ENCODE measurements at places on chromosomes 11 and 22.

- DNase-seq, result no peak
Measured at GRCh38 chr11:101582236-101582988, 1.4 kb downstream of the TRPC6 start.

- peak; percentile 57 for DNase-seq
Measured at GRCh38 chr11:59429924-59430516, 3.8 kb upstream of the OR5A2 start.

- DNase-seq, result no peak
Measured at GRCh38 chr22:49924113-49924833, 5.8 kb downstream of the CRELD2 start.

- no peak for DNase-seq
Measured at GRCh38 chr22:49957826-49958365, 2.7 kb upstream of the PIM3 start.

DNA sequence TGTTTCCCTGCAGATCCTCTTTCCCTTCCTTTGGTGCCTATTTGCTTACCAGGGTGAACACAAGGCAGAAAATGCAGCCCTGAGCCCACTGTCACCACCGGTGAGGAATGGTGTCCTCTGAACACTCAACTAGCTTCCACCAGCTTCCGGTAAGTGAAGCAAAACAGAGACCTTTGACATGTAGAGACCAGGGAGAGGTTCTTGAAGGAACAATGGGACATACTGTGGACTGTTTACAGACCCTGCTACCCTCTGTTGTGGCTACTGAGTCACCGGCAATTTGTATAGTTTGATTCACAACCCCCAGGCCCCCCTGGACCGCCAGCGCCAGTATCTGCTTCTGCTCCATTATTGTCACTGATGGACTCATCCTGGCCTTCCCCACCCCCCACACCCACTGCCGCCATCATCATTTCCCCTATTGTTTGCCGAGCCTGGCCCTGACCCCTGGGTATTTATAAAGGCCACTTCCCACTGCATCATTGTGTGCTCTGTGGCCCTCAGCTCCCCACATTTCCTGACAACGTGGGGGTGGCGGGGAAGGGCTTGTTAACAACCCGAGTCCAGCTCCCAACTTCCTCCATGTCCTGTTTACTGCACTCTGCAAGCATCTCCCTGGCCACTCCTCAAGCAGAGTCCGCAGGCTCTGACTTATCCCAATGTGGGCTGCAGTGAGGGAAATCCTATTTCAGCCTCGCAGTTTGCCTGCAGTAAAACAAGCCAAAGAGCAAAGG lies 252.9 kb downstream of the ETS1 start:
- DNase-seq, result no peak

DNA sequence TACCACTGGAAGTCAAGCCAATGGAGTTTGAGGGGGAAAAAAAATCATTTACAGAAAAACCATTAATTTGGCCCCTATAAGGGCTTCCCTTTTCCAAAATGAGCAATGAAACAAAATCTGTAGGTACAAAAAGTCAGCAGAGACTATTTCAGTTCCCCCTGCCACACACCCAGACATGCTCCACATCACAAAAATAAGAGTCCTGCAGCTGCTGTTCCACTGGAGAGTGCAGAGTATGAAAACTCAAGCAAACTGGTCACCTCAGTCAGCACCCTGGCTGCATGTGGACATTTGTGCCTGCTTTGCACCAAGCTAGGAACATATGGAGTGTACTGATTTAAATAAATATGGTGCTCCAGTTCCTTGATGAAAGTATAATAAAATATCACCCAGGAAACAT lies 15.1 kb downstream of the POU2AF1 start:
- DNase-seq, result no peak

DNA sequence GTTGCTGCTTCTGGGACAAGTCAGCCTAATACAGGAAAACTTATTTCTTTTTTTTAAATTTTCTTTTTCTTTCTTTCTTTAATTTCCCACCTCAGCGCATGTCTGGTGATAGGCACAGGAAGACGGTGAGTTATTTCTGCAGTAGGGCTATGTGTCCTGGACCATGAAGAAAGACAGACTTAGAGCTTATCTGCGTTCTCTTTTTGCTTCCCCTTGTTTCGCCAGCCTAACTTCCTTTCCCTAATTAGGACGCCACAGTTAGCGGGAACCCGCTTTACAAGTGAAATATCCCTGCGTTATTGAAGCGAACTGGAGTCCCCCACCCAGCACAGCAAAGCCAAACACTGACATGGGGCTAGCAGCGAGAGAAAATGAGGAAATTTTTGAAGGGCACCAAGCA lies 8.6 kb downstream of the OR6M1 start:
- no peak for DNase-seq

DNA sequence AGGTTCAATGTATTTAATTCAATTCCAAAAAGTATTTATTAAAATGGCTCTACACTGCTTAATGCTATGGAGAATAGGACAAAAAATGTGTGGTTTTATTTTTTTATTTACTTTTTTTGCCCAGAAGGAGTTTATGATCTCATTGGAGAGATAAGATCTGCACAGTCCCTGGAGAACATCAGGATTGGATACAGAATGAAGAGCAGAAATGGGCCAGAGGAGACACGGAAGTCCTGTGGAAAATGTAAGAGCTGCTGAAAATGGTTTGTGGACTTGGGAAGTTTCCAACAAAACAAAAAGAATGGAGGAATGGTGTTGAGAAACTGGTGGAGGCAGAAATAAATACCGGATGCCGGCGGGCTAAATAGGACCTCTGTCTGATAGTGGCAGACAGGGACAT lies 554.6 kb downstream of the OPCML start:
- DNase-seq, result no peak

- DNase-seq, result no peak
Measured at GRCh38 chr11:75606099-75606498, 44.0 kb downstream of the SERPINH1 start.

DNA sequence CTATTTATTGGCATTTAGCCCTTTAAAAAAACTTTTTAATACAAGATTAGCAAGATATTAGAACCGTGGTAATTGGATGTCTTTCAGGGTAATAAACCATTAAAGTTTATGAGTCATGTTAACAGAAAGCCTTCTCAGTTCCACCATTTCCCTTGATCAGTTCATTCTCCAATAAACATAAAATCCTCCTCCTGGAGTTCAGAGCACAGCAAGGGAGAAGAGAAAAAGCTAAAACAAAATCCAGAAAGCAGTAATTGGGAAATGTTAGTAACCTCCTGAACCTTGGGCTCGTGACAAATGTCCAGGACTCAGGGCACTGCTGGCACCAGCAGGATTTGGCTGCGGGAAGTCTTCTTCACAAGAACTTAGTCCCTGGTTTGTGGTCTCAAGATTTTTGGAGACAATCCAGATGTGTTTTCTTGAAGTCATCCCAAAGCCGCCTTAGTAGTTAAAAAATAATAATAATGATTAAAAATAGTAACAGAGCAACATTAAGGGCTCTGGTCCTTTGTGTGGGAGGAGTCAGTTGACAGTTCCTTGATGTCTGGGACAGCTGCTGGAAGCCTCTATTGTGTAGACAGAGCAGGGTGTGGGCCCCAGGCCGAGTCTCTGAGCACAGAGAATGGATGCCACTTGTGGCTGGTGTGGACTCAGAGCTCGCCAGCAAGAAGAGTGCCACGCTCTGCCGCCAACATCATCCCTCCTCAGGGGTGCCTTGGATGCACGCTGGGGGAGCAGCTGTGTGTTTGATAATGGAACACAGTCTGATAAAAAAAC lies 43.4 kb upstream of the PITPNB start:
- DNase-seq, result no peak

DNA sequence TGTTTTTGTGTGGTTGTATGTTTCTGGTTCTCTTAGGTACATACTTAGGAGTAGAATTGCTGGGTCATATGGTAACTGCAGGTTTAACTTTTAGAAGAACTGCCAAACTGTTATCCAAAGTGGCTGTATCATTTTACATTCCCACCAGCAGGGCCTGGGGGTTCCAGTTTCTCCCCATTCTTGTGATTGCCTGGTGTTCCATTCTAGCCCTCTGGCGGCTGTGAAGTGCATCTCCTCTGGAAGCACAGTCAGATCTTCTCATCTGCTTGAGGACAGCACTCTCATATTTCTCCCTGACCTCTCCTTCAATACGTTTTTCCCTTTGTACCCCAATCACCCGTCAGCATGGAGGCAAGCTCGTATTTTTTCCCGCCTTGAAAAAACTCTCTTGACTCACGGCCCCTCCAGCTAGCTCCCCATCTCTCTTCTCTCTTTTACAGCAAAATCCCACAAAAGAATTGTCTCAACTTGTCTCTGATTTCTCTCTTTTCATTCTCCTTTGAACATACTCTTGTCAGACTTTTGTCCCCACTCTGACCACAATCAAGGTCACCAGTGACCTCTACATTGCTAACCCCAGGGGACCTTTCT lies 56.8 kb upstream of the THY1 start:
- DNase-seq, result no peak

DNA sequence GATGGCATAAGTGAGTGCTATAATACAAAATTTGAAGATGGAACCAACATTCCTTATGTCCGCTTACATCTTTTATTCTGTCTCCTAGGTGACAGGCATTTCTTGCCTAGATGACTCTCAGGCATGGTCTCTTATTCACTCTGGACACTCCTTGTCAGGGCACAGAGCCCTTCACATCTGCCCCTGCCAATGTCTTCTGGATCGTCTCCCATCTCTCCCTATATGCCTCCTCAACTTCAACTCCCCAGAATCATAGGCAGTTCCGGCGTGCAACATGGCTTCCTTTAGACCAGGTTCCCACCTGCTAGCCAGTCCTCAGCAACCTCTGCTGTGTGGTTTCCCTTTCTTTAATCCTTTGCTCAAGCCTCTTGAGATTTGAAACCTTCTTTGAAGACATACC lies 300.9 kb downstream of the TENM4 start:
- no peak for DNase-seq

- no peak for DNase-seq
Measured at GRCh38 chr22:26570864-26571525, 18.9 kb downstream of the TPST2 start.

DNA sequence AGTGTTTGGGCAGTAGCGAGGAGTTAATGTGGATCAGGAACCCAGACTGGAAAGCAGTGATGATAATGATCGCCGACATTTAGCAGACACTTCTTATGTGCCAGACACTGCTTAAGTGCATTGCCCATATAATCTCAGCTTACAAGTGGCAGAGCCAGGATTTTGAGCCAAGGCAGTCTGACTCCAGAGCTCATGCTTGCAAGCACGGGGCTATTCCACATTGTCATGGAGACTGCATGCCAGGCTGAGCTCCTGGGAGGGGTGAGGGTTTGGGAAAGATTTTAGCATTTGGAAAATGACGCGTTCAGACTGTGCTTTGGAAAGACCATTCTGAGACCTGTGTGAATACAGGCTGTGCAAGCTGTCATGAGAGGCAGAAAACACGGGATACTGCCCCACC lies 302.7 kb downstream of the DDX10 start:
- DNase-seq, result no peak

GRCh38 chr11:71491940-71492339 lies 35.1 kb upstream of the KRTAP5-7 start:
- DNase-seq, result no peak

DNA sequence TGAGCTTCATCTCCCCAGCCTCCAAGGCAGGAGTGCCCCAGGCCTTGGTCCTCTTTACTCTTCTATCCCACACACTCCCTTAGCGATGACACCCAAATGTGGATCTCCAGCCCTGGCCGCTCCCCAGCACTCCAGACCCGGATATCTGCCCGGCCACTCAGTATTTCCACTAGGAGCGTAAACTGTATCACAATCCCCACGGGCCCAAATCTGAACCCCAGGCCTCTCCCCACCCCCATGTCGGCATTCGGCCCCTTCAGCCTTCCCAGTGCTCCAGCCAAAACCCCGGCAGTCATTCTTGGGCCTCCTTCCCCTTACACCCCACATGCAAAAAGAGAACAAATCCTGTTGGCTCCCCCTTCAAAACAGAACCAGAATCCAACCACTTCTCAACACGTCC lies 20.8 kb downstream of the WNT11 start:
- no peak for DNase-seq

DNA sequence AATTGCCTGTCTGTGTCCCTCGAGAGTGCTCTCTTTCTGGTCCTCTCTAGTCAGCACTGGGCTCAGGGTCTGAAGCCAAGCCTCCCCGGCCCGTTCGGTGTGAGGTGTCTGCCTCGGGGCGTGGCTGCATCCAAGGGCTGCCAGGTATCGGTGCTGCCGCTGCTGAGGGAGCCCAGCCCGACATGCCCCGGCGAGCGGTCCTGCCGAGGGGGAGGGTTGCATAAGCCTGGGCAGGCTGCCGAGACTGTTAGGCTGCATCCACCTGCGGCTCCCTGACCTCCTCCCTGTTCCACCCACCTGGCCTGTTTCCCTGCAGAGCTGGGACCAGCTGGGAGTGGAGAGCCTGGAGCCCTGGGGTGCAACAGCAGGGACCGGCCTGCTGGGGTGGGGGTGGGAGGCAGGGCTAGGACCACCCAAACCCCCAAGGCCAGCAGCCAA lies 6.3 kb downstream of the OVOL1 start:
- DNase-seq, result no peak

DNA sequence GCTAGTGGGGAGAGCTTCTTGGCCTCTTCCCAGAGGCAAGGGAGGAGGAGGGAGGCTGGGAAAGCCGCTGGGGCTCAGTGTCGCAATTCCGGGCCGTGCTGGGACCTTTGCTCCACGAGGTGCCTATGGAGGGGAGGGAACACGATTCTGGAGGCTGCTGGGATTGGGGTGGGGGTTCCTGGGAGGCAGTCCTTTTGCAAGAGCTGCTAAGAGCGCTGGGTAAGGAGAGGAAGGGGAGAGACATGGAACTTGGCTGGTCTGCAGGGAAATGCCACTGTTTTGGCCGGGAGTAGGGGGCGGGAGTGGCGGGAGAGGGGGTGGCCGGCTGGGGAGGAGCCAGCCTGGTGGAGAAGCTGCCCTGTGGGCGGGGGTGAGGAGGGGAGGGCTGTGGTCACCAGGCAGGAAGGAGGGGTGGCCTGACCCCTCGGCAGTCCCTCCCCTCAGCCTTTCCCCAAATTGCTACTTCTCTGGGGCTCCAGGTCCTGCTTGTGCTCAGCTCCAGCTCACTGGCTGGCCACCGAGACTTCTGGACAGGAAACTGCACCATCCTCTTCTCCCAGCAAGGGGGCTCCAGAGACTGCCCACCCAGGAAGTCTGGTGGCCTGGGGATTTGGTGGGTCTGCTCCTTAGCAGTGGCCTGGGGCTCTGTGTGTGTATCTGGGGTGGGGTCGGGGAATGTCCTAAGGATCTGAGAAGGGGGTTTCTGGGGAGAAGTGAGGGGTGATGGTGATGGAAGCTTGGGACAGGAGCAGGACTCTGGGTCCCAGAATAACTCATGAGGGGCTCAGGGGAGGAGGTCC lies at the start of gene NR1H3:
TSS of gene NR1H3 (plus strand) at position 480 of the 800 bp plus-strand sequence. CDS start 1,221 bp downstream, outside the sequence.
- DNase-seq, result no peak

DNA sequence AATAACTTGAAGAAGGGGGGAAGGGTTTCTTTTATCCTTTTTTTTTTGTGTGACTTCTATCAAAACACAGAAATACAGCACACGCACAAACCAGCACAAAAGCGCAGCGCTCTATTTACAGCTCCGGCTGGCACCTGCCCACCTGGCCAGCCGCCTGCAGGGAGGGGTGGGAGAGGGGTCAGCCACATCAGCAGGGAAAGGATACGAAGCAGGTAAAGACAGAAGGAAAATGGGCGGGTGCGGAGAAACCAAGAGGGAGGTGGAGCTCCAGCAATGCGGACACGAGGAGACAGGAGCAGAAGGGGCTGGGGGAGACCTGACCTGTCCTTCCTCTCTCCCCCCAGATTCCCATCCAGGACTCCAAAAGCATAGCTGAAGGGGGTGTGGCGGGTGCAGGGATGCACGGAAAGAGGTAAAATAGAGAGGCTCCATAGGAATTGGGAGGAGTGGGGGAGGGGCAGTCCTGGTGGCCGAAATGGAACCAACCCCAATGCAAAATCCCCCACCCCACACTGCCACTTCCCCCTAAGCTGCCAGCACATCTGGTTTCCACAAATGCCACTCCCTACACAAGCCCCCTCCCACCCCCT lies 14.1 kb downstream of the CXCR5 start:
- no peak for DNase-seq

GRCh38 chr11:15074206-15075161 lies 1.1 kb downstream of the CALCB start:
- peak; percentile 76 for DNase-seq

Measured in CD4-positive, alpha-beta T cell treated with Interleukin-15 for 4 hours (primary cell).